ENCODE measurements at places on chromosomes 3 and 15.

GRCh38 chr3:87621667-87622066, 345.3 kb upstream of the POU1F1 start:
- DNase-seq, result no peak

DNA sequence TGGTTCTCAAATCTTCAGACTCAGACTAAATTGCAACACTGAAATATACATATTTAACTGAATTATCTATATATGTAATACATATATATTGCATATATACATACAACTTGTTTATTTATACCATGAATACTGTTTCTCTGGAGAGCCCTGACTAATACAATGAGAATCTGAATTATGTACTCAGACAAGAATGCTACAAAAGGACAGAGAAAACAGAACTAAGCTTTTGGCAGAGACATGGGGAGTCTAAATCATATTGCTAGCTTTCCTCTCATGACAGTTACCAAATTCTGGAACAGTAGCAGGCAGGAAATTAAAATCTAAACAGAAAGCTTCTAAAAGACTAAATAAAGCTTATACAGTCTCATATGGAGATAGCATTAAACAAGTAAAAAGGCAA, 142.4 kb upstream of the KCNMB2 start:
- DNase-seq, result no peak

DNA sequence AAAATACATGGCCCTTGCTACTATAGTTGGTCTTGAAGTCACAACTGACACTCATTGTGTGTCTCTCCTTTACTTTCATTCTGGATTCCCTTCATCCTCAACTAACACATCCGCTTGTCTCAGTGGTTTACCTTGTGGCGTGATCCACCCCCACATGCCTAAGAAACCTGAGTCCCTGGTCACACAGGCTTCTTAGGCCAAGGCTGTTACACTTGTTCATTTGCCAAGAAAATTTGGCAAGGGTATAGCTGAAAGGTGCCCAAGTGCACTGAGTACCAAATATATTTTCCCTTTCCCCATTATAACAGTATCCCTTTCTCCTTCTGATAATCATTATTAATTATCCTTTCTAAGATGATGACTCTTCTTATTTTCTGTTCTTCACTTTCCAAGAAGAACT, 207.6 kb upstream of the STAC start:
- DNase-seq, result peak; percentile 32

DNA sequence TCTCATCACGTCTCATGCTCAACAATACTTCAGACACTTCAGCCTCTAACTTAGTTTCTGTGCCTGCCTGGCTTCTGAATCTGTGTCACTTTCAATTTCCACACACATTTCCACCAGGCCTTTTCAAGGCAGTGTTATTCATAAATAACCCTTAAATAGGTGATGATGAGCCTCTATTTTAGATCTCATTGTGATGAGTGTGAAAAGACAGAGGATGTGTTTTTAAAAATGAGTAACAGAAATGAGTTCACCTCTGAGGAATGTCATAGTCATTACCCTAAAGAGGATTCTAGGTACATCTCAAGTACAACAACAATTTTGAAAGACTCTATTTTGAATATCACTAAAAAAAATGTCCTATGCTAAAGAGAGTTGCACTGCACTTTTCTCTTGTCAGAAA, 64.6 kb downstream of the STAC start:
- DNase-seq, result no peak

GRCh38 chr3:77530870-77531269, 491.0 kb downstream of the ROBO2 start:
- peak; percentile 86 for DNase-seq

DNA sequence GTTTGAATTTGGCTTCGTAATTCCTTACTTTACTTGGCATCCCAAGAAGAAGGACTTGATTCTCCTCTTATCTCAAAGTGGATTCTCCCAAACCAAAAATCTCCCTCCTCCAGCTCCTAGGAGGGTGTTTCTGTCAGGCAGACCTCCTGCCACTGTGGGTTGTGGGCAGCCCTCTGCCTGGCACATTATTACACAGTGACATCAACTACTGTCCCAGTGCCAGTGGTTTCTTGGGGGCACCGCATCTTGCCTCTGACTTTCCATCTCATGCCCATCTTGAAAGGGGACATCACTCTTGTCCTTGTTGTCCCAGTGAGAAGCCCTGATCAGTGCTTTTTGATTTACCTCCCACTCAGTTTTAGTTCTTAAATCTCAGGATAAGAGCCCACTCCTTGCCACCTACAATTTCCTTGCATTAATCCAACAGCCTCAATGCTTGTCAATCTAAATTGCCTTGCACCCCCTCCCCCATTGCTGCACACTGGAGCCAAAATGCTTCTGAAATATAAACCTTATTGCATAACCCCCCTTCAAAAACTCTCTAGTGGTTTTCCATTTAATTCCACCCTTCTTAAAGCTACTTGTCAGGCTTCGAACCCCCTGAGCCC, 81.0 kb downstream of the TRAK1 start:
- no peak for DNase-seq

DNA sequence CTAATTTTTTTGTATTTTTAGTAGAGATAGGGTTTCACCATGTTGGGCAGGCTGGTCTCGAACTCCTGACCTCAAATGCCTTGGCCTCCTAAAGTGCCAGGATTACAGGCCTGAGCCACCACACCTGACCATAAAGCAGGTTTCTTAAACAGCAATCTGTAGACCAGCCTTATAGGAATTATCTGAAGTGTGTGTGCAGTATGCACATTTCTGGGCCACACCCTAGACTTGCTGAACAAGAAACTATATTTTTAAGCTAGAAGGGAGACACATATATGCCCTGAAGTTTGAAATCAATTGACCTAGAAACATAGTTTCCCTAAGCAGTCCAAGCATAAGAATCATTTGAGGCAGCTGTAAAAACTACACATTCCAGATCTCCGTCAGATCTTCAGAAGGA, 805.7 kb downstream of the TUSC7 start:
- no peak for DNase-seq

GRCh38 chr15:59991834-59992233, 12.3 kb upstream of the FOXB1 start:
- DNase-seq, result no peak

GRCh38 chr3:148280623-148281242, 417.0 kb upstream of the AGTR1 start:
- DNase-seq, result no peak

DNA sequence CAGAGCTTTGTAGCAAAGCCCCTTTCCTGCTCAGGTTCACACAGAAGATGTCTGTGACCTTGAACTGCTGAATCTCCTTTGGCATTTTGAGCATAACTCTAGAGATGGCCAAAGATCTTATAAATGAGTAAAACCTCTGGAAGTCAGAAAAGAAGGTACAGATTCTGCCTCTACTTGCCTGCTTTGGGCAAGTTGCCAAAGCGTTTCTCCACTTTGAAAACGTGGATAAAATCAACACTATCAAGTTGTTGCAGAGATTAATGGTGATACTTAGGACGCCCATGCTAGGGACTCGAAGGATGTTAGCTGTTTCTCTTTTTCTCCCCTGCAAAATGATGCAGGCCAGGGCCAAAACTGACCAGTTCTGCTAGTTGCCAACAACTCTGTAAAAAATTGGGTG, 68.0 kb upstream of the CMTM7 start:
- DNase-seq, result no peak

DNA sequence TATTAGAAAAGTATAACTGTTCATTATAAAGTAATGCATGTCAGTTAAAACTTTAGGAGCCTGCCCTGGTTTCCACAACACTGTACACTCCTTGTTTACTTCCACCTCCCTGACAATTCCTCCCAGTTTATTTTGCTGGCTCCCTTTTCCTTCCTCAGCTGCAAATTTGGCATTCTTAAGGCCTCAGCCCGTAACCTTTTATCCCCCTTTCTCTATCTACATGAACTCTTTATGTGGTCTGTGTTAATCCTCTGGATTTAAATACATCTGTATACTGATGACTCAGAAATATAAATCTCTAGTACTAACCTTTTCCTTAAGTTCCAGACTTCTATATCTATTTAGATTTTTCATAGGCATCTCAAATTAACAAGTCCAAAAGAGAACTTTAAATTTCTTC, 143.6 kb downstream of the OTOL1 start:
- DNase-seq, result no peak

DNA sequence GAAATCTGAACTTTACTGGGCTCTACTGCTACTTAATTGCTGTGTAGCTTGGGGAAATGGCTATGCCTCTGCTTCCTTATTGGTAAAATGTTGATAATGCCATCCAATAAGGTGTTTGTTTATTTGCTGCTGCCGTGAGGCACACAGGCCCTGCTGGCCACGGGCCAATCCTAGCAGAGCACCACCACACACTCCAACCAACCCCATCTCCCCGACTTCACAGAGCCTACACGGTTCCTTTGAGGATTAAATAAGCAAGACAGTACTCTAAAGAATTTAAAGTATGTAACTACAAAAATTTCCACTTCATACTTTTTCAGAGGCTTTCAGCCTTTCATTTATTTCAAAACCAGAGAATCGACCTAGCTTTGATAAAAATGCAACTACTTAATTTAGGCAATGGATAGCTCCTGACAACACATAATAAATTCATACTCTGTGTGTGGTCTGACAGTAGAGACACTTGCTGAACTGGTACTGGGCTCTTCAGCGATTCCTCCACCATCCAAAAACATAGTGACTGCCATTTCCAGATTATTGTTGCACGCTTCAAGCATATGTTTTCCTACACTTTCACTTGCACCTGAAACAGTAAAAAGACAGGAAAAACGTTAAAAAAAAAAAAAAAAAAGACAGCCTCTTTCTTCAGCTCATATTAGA, 25.3 kb downstream of the UBXN7 start:
- no peak for DNase-seq

DNA sequence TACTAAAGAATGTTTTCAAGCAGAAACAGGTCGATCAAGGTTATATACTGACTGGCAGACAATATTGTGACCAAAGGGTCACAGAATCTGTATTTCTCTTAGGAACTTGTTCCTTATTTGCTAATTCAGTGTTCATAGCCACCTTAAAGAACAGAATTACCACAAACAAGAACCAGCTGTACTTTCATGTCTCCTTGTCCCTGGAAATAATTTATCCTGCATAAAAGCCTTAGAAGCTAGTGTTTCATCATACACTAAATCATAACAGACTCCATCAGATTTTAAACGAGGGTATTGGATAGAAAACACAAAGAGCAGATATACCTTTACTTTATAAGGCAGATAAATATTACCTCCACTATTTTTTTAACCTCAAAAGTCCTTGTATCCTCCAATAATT, 6.4 kb downstream of the DNAJC19 start:
- no peak for DNase-seq

DNA sequence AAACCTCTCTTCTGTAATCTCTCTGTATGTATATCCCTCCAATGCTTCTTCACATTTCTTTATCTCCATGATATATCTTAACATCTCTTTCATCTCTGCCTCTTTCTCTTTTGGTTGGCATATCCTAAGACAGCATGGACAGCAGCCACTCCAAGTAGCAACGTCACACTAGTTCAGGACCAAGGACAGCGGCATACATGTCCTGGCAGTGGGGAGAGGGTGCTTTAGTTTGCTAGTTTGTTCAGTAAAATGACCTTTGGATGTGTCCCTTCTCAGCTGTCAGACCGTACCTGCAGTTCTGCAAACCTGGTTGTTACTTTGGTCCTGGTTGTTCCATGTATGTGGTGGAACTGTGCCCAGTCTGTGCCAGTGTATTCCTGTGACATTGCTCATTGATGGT, 225.6 kb upstream of the ROPN1 start:
- DNase-seq, result no peak

GRCh38 chr3:7669641-7670040, 808.7 kb downstream of the GRM7 start:
- DNase-seq, result no peak

DNA sequence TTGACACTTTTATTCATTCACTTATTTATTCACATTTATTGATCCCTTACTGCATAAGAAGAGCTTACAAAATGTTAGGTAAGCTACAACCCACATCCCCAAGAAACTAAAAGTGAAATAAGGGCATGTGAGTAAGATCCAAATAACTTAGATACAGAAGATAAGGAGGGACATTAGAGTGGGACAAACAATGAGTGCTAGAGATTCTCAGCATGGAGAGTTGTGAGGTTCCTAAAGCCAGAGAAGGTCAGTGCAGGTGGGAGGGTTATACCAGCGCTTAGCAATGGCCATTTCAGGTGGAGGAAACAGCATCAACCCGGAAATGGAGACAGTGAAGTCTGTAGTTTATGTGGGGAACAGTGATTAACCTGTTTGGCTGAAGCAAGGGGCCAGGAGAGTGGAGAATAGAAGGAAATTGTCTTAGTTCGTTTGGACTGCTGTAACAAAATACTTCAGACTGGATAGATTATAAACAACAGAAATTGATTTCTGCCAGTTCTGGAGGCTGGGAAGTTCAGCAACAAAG, 25.5 kb upstream of the PCOLCE2 start:
- no peak for DNase-seq

GRCh38 chr3:50483374-50483773, 20.1 kb downstream of the CACNA2D2 start:
- DNase-seq, result peak; percentile 50

DNA sequence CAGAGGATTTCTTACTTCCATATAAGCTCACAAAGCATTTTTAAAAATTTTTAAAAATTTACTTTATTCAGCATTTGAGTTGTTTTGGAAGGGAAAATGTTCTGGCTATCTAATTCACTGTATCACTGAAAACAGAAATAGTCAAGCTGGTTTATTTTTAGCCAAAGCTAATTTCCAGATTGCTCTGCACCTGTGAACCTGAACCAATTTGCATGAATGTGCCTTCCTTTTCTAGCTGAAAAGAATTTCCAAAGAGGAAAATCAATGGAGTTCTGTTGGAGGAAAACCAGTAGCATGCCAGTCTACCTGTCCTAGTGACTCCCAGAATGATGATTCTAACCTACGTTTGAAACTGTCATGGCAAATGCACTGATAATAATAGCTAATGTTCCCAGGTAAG, 134.2 kb upstream of the LIPC start:
- no peak for DNase-seq

- DNase-seq, result no peak
Observed at GRCh38 chr15:90001683-90002427, 731 bp downstream of the ZNF710 start.

GRCh38 chr3:4743371-4743770, 235.9 kb upstream of the BHLHE40 start:
- DNase-seq, result no peak

DNA sequence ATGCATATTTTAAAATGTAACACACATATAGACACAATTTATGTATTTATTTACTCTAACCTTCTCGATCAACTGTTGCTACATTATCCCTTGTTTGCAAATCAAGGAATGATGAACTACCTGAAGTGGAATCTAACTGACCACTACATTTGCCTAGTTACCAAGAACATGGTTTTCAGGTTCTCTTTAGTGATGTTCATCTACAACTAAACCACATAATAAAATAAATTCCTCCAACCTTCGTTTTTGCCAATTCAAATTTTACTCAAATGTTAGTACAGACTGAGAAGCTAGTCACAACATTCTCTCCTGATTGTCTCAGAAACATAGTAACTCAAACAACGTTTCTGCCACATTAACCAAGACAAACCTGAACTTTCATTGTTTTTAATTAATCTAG, 521.9 kb downstream of the FOXP1 start:
- DNase-seq, result no peak

DNA sequence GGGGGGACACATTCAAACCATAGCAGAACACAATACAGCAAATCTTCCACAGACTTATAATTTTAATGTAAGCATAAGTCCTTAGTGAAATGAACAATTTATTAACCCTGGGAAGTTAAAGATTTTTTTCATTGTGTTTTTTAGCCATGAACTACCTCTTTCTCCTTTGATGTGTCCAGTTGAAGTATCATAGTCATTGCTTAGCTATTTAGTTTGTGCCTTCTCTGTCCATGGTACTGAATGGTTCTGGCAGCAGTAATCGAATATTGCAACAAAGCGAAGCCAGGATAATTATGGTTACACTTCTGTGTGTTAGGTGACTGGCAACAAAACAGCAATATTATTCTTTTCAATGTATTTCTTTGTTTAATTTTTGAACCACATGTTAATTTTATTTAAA, 403.0 kb upstream of the ONECUT1 start:
- no peak for DNase-seq

Measured in NCI-H446 (cell line).